Activated T-cell treated with anti-CD3 and anti-CD28 coated beads, Interleukin-2, amount 50 U/mL, for 72 hours (primary cell): ENCODE measurements at places on chromosomes 7 and 10. TPM values are rescaled to one million over a fixed set of nuclear protein-coding genes. Genes with fewer than 3 reads are reported as not detected.
A peak's percentile ranks its signal among the peaks of the same experiment; 100 is the strongest.

RAPGEF5 gene
- total RNA-seq: 0.46 TPM

SPDYE6 gene
- not detected for total RNA-seq

ADAMTS14 gene
- 0.37 TPM for total RNA-seq

- no peaks in the 10 kb centered on the region for H3K4me1 ChIP-seq
- H3K4me3 ChIP-seq: no peak overlapping the region
- no peaks in the 10 kb centered on the region for H3K36me3 ChIP-seq
- H3K27me3 ChIP-seq: no peaks in the 10 kb centered on the region
These were observed 341.6 kb downstream of the ABCA13 start for GRCh38 chr7:48512892-48513291.

DNA sequence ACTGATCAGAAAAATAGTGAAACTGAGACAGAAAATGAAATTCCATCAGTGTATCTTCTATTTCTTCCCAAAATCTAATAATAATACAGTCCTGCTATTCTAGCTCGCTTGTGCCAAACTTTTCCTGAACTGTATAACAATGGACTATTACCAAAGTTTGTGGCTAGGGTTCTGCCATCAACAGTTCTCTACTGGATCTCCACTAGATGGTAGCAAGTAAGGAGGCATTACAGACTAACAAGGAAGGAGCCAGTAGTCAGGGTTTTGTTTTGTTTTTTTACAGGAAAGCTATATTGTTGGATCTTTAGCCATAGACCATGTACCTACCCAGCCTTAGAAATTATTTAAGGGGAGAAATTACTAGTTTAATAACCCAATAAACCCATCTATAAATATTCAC lies 10.8 kb downstream of the MTERF1 start:
- no peaks in the 10 kb centered on the region for H3K36me3 ChIP-seq
- H3K4me3 ChIP-seq: no peak overlapping the region
- DNase-seq: no peak
- peaks cover 10% of the 10 kb centered on the region for H3K4me1 ChIP-seq
- H3K27me3 ChIP-seq: no peaks in the 10 kb centered on the region

DNA sequence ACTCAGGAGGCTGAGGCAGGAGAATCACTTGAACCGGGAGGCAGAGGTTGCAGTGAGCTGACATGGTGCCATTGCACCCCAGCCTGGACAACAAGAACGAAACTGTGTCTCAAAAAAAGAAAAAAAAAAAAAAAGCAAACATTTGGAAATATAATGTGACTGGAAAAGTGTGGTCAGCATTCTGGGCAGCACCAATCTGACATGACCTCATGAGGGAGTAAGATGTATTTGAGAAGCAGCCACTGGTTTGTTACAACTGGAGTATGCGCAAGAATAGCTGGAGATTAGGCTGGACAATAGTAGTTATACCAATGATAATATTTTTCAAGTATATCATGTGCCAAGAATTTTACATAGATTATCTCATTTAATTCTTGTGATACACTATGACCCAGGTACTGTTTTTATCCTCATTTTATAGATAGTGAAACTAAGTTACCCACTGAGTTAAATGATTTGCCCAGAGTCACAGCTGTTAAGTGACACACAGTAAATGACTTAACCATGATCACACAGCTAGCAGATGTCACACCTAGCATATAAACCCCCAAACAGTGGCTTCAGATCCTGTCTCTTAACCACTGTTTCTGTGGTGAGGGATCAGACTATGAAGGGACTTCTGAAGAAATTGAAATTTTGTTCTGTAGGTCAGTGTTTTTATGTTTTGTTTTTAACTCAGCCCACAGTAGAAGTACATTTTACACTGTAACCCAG lies 11.1 kb downstream of the MCU start:
- peak; percentile 11 for DNase-seq
- H3K27ac ChIP-seq: peak overlapping the region; percentile 24
- H3K4me3 ChIP-seq: no peak overlapping the region

DNA sequence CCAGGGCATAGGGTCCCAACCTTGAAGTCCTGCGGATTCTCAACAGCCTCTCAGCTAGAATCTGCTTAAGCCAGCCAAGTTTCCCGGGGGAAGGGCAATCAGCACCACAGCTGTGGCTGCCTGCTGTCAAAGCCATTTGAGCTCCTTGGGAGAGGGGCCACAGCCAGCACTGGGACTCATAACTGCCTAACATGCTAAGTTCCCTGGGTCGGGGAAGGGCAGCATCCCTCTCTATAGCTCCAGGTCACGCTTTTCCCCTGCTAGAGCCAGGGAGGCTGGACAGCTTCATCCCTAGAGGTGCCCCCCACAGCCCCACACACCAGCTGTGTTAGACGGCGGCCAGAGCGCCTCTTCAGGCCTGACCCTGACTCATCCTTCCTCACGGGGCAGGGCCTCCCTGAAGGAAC lies 49.6 kb upstream of the PDE1C start:
- DNase-seq: no peak
- H3K27ac ChIP-seq: no peak overlapping the region
- H3K4me1 ChIP-seq: no peaks in the 10 kb centered on the region
- H3K27me3 ChIP-seq: no peaks in the 10 kb centered on the region
- H3K36me3 ChIP-seq: no peaks in the 10 kb centered on the region
- no peak overlapping the region for H3K4me3 ChIP-seq
